ENCODE measurements at places on chromosomes 6 and 20.

GRCh38 chr6:56689114-56689513 is 46.4 kb upstream of the DST start:
- no peak for DNase-seq

DNA sequence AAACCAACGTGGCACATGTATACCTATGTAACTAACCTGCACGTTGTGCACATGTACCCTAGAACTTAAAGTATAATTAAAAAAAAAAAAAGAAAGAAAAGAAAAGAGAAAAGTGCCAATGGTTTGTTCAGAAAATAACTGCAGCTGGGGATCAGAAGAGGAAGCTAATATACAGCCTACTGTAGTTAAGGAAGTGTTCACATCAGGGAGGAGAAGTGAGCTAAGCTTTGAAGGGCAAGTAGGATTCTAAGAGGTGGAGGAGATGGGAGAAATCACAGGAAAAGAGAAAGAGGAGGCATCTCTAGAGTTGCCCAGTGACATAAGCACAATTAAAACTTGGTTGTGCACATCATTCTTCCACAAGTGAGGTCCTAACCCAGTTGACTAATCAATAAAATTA is 214.4 kb upstream of the DTNBP1 start:
- DNase-seq: no peak

GRCh38 chr6:35230498-35230897 is 16.7 kb downstream of the SCUBE3 start:
- DNase-seq: no peak

DNA sequence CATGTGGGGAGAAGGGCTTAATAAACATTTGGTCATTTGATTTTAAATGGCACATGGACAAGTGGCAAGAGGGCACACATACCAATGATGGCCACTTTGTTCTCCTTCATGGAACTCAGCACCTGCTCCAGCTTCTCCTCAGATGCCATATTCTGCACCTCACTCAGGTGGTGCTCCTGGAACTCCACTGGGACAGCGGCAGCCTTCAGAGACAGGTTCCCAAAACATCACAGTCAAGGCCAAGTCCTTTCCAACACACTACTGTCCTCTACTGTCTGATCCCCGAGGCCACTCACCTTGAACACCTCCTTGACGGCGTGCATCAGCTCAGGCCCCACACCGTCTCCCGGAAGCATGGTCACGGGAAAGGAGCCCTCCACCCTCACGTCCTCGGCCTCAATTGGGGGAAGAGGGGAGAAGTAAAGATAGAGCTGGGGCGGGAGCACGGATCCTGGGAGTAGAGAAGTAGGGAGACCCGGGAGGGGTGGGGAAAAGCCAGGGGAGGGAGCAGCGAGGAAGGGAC is 591 bp downstream of the IDH3B start:
- no peak for DNase-seq

DNA sequence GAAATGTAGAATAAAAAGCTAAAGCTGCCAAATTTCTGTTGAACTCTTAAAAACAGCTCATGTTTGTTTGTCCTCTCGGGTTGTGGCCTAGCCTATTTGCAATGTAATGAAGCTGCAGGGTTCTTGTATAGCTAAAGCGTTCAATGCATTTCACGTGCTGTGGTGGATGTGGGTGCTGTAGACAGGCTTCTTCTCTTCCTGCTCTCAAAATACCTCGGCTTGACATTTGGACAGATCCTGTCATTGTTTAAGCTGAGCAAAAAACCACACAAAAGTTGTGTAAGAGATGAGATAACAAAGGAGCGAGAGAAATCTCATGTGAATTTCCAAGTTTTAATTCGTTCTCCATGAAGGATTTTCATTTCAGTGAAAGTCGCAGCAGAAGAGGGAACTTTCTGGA is 196.3 kb upstream of the UST start:
- DNase-seq: no peak

GRCh38 chr20:41168281-41169161 is 31.2 kb downstream of the PLCG1 start:
- no peak for DNase-seq

DNA sequence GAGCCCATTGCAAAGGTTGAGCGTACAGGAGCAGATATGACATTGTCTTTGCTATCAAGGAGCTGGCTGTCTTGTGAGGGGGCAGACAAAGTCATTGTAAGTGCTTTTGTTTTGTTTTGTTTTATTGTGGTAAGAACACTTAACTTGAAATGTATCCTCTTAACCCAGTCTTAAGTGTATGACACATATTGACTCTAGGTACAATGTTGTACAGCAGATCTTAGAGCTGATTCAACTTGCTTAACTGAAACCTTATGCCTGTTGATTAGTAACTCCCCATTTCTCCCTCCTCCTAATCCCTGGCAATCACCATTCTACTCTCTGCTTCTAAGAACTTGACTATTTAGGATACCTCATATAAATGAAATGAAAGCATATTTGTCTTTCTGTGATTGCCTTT is 429.0 kb downstream of the BMP2 start:
- DNase-seq: no peak

DNA sequence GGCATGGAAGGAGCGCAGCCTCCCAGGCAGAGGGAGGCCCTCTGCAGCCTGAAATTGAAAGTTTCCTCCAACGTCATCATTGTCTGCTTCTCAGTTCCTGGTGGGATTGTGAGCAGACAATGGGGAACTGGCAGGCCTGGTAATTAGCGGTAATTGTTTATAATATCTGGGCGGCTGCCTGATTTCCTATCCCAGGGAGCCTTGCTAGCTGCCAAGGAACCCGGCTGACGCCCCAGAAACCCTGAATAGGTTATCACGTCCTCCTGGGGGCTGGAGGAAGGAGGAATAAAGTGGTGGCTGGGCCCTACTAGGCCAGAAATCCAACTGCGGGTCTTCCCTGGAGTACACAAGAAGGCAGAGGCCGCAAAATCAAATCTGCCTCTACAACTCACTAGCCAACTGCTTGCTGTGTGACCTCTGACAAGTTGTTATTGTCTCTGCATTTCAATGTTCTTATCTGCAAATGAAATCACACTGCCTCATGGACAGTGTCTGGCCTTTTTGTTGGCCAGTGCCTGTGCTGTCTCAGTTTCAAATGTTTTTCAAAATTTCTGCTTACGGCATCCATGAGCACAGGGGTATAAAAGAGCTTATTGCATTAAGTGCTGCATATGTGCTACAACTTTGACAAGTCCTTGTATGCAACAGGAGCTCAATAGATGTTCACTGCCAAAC is 16.9 kb downstream of the KCNK15 start:
- no peak for DNase-seq

GRCh38 chr6:9461188-9461587 is 953.7 kb downstream of the TFAP2A start:
- DNase-seq: no peak

DNA sequence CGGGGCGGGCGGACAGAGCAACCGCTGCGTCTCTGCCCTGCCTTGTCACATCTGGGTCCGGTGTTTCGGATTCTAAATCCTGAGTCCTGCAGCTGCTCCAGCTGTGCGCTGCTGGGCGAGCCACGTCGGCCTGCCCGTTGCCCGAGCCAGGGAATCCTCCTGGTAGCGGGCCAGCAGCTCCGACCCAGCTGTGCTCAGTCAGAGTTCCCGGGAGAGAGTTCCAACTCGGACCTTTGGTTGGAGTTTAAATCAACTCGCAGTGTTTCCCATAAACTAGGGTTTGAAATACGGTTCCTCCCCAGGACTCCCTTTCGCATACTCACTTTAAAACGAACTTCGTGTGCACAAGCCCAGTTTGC is 315 bp upstream of the PDE10A start:
- no peak for DNase-seq

DNA sequence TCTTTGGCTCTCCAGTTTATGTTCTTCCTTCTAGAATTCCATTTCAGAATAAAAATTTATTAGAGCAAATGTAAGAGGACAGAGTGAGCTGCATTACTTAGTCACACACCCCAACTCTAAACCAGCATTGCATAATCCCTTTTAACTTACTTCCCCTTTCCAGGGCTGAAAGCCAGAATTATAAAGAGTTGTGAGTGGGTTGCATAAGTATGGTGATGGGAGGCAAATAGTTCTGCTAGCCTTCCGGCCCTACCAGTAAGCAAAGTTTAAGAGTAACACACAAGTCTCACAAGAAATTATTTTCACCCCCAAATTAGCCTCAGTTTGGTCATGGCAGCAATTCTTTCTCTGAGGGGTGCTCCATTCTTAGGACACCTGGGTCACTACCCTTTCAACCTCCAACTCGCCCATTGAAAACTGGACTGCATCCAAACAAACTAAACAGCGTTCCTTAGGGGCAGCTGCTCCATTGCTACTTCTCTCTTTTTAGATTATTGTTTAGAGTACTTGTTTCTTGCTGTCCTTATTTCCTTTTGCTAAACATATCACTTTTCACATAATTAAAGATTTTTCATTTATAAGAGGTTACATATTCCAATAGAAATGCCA is 1.6 kb downstream of the KIAA0408 start:
- no peak for DNase-seq

- DNase-seq: no peak
These were observed 12.6 kb upstream of the IRF4 start for GRCh38 chr6:378958-379409.

DNA sequence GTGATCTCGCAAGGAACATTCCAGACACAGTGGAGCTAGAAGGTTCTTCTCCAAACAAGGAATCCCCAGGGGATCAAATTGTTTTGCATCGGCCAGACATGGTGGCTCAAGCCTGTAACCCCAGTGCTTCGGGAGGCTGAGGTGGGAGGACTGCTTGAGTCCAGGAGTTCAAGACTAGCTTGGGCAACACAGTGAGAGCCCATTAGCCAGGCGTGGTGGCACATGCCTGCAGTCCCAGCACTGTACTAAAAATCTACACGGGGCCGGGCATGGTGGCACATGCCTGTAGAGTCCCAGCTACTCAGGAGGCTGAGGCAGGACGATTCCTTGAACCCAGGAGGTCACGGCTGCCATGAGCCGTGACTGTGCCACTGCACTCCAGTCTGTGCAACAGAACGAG is 15.3 kb downstream of the GMEB2 start:
- no peak for DNase-seq

DNA sequence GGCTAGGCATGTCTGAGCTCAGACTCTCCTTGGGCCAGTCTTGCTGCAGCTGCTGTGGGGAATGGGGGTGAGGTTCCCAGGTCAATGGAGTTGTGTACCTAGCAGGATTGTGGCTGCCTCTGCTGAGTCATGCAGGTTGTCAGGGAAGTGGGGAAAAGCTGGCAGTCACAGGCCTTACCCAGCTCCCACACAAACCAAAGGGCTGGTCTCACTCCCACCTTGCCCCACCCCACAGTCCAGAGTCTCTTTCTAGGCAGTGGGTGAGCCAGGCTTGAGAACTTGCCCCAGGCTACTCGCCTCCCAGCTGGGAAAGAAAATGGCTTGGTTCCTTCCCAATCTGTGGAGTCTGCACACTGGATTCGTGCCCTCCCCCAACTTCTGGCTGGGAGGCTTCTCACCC is 65.7 kb downstream of the SCP2D1 start:
- no peak for DNase-seq

- DNase-seq: no peak
These were observed 10.8 kb downstream of the CTSZ start for GRCh38 chr20:58996226-58996611.

DNA sequence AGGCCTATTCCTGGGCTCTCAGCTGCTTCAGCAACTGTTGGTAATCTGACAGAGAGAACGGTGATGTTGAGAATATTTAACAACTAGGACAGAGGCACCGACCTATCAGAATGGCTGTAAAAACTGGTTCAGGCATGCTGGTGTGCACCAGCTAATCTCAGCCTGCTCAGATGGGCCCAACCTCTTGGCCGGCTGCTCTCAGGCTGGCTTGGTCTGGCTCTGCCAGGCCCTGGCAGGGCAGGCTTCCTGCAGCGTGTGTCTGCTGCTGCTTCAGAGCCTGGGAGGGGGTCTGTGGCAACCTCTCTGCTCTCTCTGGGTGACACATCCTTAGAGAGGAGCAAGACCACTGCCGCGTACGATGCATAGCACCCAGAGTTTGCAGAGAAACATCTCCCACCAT is 4.8 kb downstream of the SLC2A12 start:
- no peak for DNase-seq

DNA sequence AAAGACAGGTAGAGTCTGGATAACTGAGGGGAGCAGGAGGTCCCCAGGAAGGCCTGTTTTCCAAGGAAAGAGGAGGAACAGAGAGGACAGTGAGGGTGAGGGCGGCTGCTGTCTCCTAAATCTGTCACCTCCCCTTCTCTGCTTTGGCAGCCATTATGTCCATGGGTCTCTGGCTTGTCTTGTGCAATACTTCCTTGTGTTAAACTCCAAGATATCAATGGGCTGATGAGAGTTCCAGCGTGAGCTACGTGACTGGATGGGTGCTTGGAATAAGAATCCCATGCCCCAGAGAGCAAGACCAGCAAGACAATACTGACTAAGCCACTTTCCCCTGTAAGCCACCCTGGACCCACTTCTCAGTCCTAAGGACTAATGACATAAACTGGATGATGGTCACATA is 26.3 kb upstream of the DNAAF9 start:
- DNase-seq: no peak

DNA sequence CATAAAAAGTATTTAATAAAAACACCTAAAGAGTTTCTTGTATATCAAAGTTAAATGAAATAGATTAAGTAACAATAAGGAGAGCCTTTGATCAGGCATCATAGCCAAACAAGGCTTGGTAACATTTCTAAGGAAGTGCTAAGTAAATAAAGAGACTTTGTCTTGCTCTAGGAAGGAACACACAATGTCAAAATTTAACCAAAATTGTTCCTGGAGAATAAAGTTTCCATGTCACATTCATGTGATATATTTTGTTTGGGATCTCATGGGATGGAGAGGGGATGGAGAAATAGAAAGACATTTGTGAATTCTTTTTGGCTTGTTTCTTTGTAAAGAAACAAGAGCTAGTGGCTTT is 201.9 kb upstream of the DTNBP1 start:
- DNase-seq: no peak

DNA sequence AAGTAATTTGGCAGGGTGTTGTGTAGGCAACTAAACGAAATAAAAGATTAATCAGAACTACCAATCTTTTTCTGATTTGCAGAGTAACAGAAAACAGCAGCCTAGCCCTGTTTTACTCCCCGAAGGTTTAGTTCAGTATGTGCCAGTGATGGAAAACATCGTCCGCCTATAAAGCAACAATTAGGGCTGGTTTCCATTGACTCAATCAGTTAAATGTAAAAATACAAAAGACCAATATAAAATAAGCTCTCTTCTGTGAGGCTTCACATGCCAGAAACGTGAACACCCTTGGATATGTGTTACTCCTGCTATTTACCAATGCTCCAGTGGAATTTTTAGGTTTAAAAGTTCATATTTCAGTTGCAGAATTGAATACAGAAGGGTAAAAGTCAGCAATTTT is 210.5 kb upstream of the RSPO3 start:
- no peak for DNase-seq

- DNase-seq: no peak
These were observed 18.2 kb downstream of the BCL2L1 start for GRCh38 chr20:31704225-31705119.

GRCh38 chr20:26218301-26218700 is 521.6 kb upstream of the ZNF337 start:
- no peak for DNase-seq

Data from stimulated activated CD8-positive, alpha-beta memory T cell treated with anti-CD3 and anti-CD28 coated beads, Interleukin-4, amount 100 ng/mL, for 48 hours (primary cell).